ENCODE measurements at places on chromosomes 4 and X. TPM values are rescaled to one million over a fixed set of nuclear protein-coding genes. Genes with fewer than 3 reads are reported as not detected.

IL15 gene
- 2.1 TPM for total RNA-seq

DNA sequence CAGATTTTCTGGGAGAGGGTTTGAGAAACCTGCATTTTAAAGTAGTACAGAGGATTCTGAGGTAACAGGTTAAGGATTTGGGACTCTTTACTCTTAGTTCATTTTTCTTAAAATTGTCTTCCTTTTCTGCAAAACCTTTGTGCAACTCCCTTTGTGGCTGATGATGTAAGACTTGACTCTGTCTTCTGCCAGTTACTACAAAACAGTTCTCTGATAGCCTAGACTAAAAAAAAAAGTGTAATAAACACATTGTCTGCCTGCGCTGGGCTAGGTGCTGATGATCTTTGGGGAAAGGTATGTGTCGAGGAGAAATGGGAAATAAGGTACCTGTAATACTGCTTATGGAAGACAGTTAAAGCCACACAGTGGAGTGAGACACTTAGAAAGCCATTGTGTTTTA lies 28.7 kb downstream of the IL13RA1 start:
- no peak for DNase-seq

- DNase-seq = no peak
These were observed 33.4 kb upstream of the ENPP6 start for GRCh38 chr4:184250795-184251669.

- no peak for DNase-seq
These were observed 73.1 kb downstream of the MTHFD2L start for GRCh38 chr4:74230902-74231499.

MAGEA10 gene
- not detected for total RNA-seq

- DNase-seq = no peak
These were observed 17.9 kb downstream of the STK26 start for GRCh38 chrX:132041015-132041414.

DNA sequence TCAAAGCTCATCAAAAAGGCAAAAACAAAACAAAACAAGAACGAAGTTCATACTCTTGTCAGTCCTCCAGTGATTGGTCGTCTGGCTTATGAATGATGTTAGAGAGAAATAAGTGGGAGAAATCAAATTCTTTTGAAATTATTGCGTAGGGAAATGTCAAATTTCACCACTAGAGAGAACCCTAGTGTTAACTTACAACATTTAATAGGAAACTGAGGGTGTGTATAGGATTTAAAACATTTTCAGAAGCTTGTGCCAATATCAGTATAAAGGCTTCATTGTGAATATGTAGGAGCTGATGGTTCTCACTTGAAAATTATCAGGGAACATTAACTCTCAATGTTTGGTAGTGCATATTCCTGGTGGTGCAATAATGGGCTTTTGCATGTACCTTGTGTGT lies 17.4 kb downstream of the ADH6 start:
- DNase-seq = no peak

CLNK gene
- total RNA-seq = not detected

FATE1 gene
- not detected for total RNA-seq

NEUROG2 gene
- not detected for total RNA-seq

- DNase-seq = no peak
These were observed 403.6 kb upstream of the ANXA10 start for GRCh38 chr4:167688660-167689142.

IQCM gene
- total RNA-seq = not detected

ABRAXAS1 gene
- total RNA-seq = 6.2 TPM

DNA sequence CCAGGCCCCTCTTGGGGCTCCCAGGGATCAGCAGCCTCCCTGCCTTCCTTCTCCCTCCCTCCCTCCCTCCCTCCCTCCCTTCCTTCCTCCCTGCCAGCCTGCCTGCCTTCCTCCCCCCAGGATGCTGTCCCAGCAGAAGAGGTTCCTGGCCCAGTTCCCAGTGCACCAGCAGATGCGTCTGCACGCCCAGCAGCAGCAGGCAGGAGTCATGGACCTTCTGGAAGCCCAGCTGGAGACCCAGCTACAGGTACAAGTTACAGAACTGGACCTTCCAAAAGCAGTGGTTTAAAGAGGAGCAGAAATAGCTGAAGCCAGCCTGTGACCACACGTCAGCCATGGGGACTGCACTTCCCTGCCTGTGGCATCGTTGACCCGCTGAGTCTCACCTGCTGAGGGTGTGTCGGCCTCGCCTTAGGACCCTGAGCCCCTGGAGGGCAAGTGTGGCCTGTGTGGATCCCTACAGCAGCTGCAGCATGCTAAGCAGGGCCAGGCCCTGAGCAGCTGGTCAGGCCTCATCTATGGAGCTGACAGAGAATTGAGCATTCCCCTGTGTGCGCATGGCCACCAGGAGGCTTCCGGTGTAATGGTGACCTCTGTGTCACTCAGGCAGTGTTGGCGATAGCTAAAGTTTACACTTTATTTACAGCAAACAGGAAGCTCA lies 84.7 kb downstream of the CRMP1 start:
- DNase-seq = no peak

GRCh38 chr4:128076464-128076863 lies 15.4 kb downstream of the LARP1B start:
- no peak for DNase-seq

CT45A3 gene
- total RNA-seq = not detected

DNA sequence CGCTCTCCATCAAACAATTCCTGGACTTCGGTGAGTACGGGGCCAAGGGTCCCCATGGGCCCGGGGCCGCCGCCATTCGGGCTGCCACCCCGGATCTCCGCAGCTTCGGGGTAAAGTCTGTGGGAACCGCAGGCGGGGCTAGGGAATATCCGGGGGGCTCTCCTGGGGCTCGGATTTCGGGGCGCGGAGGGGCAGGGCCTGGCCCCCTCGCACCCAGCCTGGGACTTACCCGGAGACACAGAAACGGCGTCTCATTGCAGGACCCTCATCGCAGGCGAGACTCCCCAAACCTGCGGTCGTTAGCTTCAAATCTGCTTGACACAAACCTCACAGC lies 413 bp downstream of the PDK3 start:
- no peak for DNase-seq

GRCh38 chr4:105417624-105418023 lies 56.2 kb downstream of the PPA2 start:
- no peak for DNase-seq

DNA sequence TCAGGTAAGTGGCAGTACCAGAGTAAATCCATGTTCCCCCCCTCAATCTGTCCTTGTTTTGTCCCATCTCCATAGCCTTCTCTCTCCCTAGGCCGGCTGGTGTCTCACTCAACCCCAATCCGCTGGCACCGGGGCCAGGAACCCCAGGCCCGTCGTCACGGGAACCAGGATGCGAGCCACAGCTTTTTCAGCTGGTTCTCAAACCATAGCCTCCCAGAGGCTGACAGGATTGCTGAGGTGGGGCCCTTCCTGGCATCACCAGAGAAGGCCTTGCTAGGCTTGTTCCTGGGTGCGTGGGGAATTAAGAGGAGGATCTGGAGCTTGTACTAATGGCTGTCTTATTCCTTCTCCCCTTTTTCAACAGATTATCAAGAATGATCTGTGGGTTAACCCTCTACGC lies 2.7 kb downstream of the TSPYL2 start:
- no peak for DNase-seq

GRCh38 chr4:126247409-126247808 lies 932.7 kb downstream of the FAT4 start:
- no peak for DNase-seq

DNA sequence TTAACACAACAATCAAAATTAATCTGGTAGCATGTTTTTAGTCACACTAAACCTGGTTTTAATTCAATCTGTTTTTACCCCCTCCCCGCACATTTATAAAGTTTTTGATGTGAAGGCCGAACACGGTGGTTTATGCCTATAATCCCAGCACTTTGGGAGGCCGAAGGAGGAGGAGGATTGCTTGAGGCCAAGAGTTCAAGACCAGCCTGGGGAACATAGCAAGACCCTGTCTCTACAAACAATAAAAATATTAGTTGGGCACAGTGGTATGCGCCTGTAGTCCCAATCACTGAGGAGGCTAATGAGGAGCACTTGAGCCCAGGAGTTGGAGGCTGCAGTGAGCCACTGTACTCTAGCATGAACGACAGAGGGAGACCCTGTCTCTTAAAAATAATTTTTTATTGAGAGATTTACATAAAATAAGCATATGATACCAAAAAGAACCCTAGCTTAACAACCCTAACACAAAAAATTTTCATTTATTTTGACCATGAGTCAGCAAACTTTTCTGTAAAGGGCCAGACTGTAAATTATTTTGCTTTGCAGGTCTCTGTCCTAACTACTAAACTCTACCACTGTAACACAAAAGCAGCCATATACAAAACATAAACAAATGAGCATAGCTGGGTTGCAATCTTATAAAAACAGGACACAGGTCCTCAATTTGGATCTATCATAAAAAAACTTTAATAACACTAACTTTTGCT lies 21.5 kb downstream of the HNRNPD start:
- DNase-seq = no peak

- DNase-seq = no peak
These were observed 32.5 kb downstream of the MAOA start for GRCh38 chrX:43688586-43688985.

PLS3 gene
- 20.3 TPM for total RNA-seq

GRCh38 chr4:20773144-20773997 lies 73.1 kb downstream of the PACRGL start:
- no peak for DNase-seq
